ENCODE measurements at places on chromosomes 1 and 21.

GRCh38 chr21:38897532-38898421 is 92.0 kb downstream of the ETS2 start:
- peaks cover 8% of the 10 kb centered on the region for H3K4me1 ChIP-seq
- no peak for DNase-seq
- H3K27ac ChIP-seq: no peak overlapping the region
- no peaks in the 10 kb centered on the region for H3K27me3 ChIP-seq
- no peaks in the 10 kb centered on the region for H3K36me3 ChIP-seq

GRCh38 chr1:199102239-199102638 is 463.4 kb downstream of the PTPRC start:
- no peak overlapping the region for H3K4me3 ChIP-seq
- DNase-seq: no peak
- H3K4me1 ChIP-seq: peaks cover 38% of the 10 kb centered on the region
- no peaks in the 10 kb centered on the region for H3K27me3 ChIP-seq
- no peaks in the 10 kb centered on the region for H3K36me3 ChIP-seq

GRCh38 chr1:66271904-66272254 is 262.1 kb upstream of the SGIP1 start:
- no peak for DNase-seq
- peaks cover 19% of the 10 kb centered on the region for H3K4me1 ChIP-seq
- H3K4me3 ChIP-seq: no peak overlapping the region
- H3K27me3 ChIP-seq: peaks cover 14% of the 10 kb centered on the region
- no peak overlapping the region for H3K27ac ChIP-seq

GRCh38 chr1:22889213-22889827 is 83.3 kb downstream of the LACTBL1 start:
- peaks cover 12% of the 10 kb centered on the region for H3K27me3 ChIP-seq
- no peaks in the 10 kb centered on the region for H3K4me1 ChIP-seq
- H3K4me3 ChIP-seq: no peak overlapping the region
- H3K36me3 ChIP-seq: no peaks in the 10 kb centered on the region
- DNase-seq: no peak

DNA sequence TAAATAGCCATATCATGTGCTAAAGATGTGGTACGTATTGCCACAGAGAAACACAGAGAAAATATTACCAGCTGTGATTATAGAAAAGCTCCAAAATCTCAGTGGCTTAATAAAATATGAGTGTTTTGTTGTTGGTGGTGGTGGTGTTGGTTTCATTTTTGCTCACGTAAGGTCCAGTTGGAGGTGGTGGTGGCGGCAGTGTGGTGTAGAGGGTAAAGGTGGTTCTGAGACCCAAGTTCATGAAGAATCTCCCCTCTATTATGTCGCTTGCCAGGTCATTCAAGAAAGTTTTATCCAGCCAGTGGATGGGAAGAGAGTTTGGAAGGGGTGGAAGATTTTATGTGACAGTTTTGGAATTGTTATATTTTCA is 217.6 kb upstream of the SAMSN1 start:
- H3K4me3 ChIP-seq: no peak overlapping the region
- DNase-seq: no peak
- H3K36me3 ChIP-seq: no peaks in the 10 kb centered on the region
- no peaks in the 10 kb centered on the region for H3K27me3 ChIP-seq

GRCh38 chr1:151790940-151791651 is 796 bp upstream of the TDRKH start:
- DNase-seq: no peak
- H3K36me3 ChIP-seq: peaks cover 7% of the 10 kb centered on the region
- H3K4me3 ChIP-seq: peak overlapping the region; percentile 41
- H3K27ac ChIP-seq: peak overlapping the region; percentile 68
- peaks cover 32% of the 10 kb centered on the region for H3K4me1 ChIP-seq

DNA sequence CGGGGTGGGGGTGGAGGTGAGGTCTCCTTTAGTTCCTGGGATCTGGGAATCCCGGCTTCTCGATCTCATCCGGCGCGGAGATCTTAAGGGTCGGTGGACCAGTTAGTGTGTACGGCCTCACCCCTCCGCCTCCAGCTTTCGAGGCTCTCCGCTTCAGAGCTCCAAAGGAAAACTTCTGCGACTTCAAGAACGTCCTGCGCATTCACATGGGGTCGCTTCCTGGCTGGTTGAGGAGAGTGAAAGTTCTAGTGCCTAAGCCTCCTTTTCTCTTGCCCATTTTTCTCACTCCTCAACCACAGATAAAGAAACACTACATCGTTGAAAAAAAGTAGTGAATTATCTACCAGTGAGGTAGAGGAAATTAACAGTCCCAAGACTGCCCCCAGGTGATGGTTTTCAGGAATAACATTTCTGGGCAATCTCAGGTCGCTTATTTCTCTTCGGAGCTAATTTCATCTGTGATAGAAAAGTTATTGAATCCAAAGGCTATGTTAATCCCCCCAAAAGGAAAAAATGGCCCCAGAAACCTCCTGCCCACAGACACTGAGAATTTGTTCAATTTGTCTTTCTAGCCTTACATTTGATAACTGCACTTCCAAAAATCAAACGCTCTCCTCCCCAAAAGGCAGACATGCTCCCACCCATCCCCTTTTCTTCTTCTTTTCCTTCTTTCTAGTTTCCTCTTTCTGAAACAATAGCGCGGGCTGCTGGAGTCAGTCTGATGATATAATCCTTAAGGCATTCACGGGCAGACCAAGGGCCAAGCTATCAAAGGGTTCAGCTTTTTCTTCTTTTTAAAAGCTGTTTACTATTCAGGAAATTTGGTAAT is 20.6 kb upstream of the TBX15 start:
- H3K4me1 ChIP-seq: no peaks in the 10 kb centered on the region
- H3K4me3 ChIP-seq: no peak overlapping the region
- peak; percentile 19 for DNase-seq
- no peak overlapping the region for H3K27ac ChIP-seq
- no peaks in the 10 kb centered on the region for H3K36me3 ChIP-seq
- H3K27me3 ChIP-seq: no peaks in the 10 kb centered on the region

- no peaks in the 10 kb centered on the region for H3K36me3 ChIP-seq
- H3K4me1 ChIP-seq: no peaks in the 10 kb centered on the region
- no peaks in the 10 kb centered on the region for H3K27me3 ChIP-seq
- DNase-seq: no peak
Observed at GRCh38 chr1:3745590-3746381, 6.5 kb upstream of the CCDC27 start.
